ENCODE measurements at places on chromosomes 1 and 21.

DNA sequence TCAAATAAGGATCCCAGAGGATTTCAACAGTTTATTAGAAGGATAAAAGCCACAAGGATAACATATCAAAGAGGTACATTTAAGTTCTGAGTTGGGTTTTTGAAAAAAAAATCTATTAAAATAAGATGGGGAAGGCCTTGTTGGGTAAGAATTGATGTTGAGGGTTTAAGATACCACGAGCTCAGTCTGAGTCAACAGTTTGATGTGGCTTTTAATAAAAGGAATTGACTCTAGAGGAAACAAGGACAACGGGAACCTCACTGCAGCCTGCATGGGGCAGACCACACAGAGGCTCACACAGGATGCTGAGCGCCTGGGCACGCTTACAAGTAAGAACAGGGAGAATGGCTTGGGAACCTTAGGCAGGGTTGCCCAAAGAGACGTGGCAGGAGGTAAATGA is 107.5 kb downstream of the TIAM1 start:
- DNase-seq = no peak

GRCh38 chr1:53071167-53071865 is 9.3 kb downstream of the PODN start:
- DNase-seq = peak; percentile 81

GRCh38 chr1:203036537-203036936 is 10.2 kb downstream of the PPFIA4 start:
- DNase-seq = no peak

DNA sequence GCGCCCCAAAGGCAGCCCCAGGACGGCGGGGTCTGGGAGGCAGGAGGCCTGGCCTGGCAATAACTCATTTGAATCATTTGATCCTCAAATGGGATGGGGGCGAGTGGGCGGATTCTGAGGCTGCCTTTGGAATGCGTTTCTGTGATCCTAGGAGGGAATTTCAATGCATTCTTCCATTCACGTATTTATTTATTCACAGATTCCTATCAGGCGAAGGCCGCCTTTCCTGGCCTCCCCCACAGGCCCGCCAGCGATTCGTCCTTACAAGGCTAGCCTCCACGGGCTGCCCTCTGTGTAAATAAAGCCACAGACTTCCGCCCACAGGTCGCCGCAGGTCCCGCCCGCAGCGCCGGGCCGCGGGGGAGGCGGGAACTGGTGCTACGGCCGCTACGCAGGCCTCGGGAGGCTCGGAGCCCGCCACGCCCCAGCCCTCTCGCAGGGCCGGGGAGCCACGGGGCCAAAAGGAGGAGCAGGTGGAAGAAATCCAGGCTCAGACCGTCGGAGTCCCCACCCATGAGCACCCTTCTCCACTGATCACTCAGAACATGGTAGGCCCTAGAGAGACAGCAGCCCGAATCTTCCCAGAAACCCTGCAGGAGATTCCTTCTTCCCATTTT is 31.3 kb upstream of the JUN start:
- peak; percentile 87 for DNase-seq

- no peak for DNase-seq
Measured at GRCh38 chr21:40850071-40850470, 3.1 kb upstream of the DSCAM start.

- no peak for DNase-seq
Measured at GRCh38 chr1:219413536-219413935, 199.4 kb downstream of the ZC3H11B start.

GRCh38 chr1:169508432-169509338 is 22.9 kb upstream of the SLC19A2 start:
- no peak for DNase-seq

DNA sequence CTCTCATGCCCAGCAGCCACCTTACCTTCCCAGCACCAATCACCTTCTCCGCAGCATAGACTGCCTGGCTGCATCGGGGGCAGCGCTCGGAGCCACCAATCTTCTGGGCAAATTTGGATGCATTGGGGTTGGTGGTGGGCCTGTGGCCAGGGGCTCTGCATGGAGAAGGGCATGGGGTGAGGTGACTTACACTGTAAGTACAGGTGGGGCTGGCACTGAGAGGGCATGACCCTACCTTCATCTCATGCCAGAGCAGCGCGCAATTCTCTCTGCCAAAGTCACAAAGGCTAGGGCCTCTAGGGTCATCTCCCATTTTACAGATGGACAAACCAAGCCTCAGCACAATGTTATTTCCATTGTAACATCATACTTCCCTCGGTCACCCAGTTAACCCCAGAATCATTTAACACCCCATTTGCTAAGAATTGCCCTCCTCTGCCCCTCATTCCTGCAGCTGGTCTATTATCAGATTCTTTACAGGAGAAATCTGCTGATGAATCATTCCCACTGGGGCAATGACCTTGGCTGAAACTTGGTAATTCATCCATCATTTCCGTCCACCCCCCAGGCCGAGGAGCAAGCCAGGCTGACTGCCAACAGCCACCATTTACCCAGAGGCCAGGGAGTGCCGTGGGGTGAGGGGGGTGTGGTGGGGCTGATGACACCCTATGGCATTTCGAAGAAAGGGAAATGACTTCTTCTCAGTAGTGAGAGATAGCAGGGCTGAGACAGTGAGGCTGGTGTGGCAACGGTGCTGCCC is 17.9 kb downstream of the CSRP1 start:
- DNase-seq = peak; percentile 89

DNA sequence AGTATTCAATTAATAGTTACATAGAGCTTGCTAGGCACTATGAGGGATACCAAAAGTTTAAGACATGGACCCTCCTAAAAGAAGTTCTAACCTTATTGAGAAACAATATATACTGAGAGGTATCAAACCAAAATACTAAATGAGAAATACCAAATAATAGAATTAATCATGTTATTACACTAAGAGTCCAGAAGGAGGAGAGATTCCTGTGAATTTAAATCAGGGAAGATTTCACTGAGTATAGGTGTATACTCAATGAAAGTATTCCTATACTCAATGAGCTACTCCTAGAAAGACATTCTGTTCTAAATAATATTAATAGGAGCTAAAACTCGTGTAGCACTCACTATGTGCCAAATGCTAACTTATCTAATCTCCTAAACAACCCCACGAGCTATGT is 9.4 kb downstream of the CR1L start:
- DNase-seq = no peak

DNA sequence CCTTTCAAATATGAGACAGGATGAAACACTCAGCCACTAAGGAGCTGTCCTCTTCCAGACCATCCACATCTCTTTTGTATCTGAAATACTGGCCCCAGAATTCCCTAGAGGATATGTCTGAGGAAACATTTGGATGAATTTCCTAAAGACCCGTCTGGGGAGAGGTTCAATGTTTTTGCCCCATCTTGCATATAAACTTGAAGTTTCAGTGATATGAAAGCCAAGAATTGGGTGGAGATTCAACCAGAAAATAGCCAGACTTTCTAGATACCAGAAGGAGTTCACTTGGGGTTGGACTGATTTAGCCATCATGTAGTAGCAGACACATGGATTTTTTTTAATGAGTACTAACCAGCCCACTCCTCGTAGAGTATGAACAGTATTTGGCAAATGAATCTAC is 182.0 kb downstream of the PLPP3 start:
- no peak for DNase-seq

DNA sequence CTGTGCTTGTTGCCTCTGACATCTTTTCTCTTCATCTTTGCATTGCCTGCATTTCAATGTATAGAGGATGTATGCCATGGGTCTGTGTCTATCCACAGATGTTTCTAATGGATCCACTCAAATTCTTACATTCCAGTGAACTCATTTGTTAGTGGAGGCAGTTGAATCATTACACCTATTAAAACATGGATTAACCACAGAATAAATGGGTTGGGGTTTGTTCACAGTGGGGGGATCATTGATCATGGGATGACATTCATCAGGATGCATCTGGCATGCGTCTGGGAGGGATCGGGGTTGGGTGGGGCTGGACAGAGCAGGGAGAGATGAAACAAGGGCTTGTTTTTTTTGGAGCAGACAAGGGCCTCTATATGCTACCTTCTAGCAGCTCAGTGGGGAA is 182.5 kb downstream of the RHOU start:
- no peak for DNase-seq

DNA sequence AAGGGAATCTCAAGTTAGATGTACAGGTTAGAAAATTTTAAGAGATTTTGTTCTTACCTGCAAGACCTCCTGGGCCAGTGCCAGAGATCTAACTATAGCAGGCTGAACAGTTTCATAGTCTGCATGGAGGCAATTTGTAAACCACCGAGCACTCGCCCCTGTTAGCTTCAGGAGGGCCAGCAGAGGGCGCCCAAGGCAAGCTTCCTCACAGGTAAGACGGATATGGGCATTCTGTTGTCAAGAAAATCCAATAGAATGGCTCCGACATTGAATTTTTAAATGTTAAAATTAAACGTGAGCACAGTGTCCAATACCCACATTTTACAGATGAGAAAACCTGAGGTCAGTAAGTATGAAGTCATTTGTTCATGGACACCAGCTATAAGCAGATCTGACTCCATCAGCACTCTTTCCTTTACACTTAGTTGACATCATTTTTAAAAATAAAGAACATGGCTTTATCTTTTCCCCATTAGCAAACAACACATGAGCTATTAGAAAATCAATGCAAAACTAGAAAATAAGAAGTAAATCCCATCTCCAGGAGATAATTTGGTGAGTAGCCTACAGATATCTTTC is 2.2 kb downstream of the REG4 start:
- no peak for DNase-seq

DNA sequence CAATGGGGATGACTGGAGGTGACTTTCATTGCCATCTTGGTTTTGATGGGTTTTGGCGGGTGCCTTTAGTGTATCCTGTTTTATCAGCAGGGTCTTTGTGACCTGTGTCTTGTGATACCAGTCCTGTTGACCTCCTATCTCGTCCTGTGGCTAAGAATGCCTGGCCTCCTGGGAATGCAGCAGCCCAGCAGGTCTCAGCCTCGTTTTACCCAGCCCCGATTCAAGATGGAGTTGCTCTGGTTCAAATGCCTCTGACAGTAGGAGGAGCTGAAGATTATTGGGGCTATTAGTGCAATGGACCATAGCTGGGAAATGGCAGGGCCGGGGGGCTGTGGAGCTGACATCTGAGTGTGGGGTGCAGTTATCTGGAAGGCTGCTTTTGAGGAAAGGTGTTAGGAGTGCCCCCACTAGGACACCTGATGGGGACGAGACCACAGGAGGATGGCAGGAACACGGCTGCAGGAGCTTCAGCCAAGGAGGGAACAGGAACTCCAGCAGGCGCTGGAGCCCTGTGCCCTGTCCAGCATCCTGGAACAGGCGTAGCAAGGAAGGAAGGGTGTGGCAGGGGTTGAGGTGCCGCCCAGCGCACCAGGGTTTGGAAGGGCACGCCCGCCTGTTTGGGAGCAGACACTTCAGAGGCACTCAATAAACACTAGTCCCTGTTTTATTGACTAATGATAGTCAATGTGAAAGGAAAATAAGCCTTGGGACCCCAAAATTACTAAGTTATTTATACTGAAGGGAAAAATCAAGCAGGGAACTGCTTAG is 15.3 kb upstream of the AGPAT3 start:
- no peak for DNase-seq

GRCh38 chr1:35085421-35085820 is 6.2 kb downstream of the ZMYM1 start:
- no peak for DNase-seq

DNA sequence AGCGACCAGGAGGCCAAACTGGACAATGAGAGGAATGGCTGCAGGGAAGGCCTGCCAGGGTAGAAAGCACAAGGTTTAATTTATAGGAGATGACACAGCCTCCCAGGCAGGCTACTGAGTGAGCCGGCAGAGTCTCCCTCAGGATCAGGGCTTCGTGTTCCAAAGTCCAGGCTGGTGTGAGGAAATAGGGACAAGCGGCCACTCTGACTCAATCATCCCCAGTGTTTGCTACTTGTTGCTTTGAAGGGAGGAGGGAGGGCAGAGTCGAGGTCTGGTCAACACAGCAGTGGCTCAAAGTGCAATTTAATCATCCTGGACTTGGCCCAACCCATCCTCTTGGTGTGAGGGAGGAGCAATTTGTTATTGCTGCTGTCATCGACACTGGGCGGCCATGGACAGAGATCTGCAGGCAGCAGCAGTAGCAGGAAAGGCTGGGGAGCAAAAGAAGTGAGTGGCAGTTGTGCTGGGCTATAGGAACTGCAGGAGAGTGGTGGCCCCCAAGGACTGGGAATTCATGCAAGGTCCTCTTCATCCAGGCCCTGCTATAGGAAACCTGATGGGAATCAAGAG is 27.5 kb downstream of the TBX15 start:
- DNase-seq = no peak

DNA sequence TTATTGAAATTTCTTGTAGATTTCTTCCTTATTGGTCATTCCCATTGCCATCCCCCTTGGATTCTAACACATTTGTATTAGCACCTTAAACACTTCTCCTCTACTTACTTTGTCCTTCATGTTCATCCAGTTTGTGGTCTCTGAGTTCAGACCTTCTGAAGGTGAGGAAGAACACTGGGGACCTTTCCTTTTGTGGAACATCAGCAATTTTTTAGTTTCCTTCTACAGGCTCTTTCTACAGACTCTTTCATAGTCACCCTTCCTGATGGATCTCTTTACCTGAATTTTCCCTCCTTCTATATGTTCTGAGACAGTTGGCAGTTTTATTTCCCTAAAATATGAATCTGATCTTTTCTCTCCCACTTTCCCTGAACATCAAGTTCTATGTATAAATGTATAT is 4.4 kb upstream of the PALMD start:
- DNase-seq = no peak

GRCh38 chr1:10854856-10855459 is 58.5 kb upstream of the CASZ1 start:
- no peak for DNase-seq

GRCh38 chr1:9009438-9010370 is 16.5 kb downstream of the SLC2A7 start:
- no peak for DNase-seq

- no peak for DNase-seq
Measured at GRCh38 chr1:214281021-214281719, at the start of gene SMYD2. Gene SMYD2, plus strand, starts transcription at chr1:214281159. Its CDS starts 96 bp downstream, at chr1:214281255.

GRCh38 chr1:187481581-187482148 is 652.9 kb downstream of the PLA2G4A start:
- no peak for DNase-seq

GRCh38 chr1:214678386-214678785 is 75.4 kb downstream of the CENPF start:
- DNase-seq = no peak

DNA sequence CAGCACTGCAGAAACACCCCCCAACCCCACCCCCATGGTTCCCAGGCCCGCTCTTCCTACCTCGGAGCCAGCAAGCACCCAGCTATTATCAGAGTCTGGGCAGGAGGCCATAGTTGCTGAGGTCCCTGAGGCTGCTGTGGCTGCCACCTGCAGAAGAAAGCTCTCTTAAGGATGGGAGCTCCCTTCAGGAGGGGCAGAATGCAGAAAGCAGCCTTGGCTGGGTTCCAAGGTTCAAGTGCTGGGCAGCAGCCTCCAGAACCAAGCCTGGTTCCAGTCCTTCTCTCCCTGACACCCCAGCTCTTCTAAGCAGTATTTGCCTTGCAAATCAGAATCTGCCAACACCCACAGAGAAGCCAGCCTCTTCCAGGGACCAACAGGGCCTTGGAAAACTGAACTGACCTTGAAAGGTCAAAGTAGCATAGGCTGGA is 2.3 kb downstream of the PBXIP1 start:
- no peak for DNase-seq

Data from osteocyte (in vitro differentiated cells).